HCT116 (cell line): ENCODE measurements at places on chromosomes 11 and 22. TPM values are rescaled to one million over a fixed set of nuclear protein-coding genes. Genes with fewer than 3 reads are reported as not detected.

- no peak for DNase-seq
Observed at GRCh38 chr11:24747275-24748251, 250.7 kb downstream of the LUZP2 start.

DNA sequence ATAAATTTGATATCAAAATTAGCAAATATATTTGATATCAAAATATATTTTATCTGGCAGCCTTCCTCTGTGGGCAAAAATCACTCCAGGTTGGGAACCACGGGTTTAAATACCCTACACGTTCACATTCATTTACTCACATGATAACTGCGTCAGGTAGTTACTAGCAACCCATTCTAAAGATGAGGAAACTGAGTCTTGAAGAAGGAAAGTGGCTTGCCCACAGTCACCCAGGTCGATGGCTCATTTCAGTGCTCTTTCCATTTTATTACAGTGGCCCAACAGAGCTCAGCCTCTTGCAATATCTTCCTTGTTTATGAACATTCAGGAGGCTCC lies 19.2 kb upstream of the CDON start:
- no peak for DNase-seq

GRCh38 chr11:132777067-132777975 lies 755.0 kb downstream of the OPCML start:
- DNase-seq = no peak

DNA sequence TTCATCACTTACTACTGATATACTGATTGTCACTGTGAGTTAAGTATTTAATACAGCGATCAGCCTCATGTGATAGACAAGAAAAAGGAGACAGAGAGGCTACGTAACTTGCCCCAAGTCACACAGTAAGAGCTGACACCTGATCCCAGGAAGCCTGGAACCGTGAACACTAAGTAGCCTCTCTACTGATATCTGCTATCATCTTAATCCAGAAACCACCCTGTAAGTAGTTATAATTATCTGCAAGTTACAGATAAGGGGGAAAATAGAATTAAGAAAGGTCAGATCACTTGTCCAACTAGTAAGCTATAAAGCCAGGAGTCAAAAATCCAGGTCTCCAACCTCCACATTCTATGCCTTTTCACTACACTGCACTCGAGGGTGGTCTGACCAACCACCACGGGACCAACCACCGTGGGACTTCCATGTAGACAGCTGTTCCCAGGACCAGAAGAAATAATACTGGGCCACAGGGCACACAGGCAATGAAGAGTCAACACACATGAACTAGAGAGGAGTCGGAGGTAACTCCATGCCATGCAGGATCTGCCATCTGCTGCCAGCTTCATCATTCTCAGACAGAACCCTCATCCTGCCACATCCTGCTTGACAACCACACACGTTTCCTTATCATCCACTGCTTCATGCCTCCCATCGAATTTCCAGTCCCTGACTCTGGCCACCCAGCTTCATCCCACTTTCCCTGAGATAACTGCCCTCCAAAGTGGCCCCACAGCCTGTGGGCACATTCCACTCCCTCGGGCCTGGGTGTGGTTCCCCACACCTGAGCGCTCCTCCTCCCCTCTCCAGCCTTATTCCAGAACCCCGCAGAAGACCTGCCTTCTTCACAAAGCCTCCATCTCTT lies 58.6 kb downstream of the MICAL3 start:
- DNase-seq = no peak

- DNase-seq = no peak
Observed at GRCh38 chr11:64252003-64252872, 908 bp downstream of the PLCB3 start.

DNA sequence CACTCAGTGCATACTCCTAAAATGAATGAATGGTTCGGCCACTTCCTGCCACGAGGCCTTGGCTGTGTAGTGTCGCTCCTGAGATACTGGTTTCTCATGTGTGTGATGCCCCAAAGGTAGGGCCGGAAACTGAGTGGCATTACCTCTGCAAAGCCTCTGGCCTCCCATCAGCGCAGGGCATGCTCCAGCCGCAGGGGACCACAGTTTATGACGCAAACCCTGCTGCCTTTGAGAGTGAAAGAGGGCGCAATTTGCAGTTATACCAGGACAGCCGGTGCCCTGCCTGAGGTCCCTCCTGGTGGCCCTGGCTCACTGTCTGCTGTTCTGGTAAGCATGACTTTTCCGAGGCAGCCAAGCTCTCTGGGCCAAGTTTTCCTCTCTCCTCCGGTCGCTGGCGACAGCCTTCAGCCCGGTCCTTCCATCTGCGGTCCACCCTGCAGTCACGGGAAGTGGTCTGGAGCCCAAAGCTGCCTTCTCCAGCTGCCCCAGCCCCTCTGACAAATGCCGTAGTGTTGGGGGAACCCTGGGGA lies 2.4 kb upstream of the FGF3 start:
- DNase-seq = no peak

- no peak for DNase-seq
Observed at GRCh38 chr11:95339086-95339901, 108.3 kb upstream of the SESN3 start.

GRCh38 chr22:37193629-37194191 lies 5.7 kb upstream of the C1QTNF6 start:
- no peak for DNase-seq

Gene FAM180B
- total RNA-seq = not detected

Gene NOX4
- not detected for total RNA-seq

Gene TST
- total RNA-seq = 32.1 TPM

Gene SYT7
- 27.4 TPM for total RNA-seq

Gene GSTT2B
- 14.3 TPM for total RNA-seq

Gene RPS19BP1
- total RNA-seq = 80.4 TPM

Gene IGF2
- total RNA-seq = 17.9 TPM
